NCI-H1092 treated with DMSO at 0.1 percent for 48 hours (cell line): ENCODE measurements at places on chromosomes 5 and 9.

DNA sequence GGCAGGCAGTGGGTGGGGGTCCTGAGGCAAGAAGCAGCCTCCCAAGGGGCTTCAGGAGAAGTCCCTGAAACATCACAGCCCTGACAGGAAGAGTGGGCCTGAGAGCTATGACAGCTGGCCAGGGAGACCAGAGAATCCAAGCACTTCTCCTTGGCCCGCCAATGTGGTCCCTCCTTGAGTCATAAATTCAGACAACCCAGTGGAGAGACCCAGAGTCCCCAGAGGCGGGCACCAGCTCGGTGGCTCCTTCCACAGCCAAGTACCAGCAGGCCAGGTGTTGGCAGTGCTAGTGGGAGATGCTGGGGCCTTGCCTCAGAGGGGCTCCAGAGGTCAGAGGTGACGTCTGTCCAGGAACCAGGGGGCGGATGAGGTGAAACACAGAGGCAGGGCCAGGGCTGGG, 1.6 kb upstream of the DOK3 start:
- DNase-seq = no peak

- no peak for DNase-seq
These were observed 216.6 kb downstream of the DENND1A start for GRCh38 chr9:123713282-123713681.

DNA sequence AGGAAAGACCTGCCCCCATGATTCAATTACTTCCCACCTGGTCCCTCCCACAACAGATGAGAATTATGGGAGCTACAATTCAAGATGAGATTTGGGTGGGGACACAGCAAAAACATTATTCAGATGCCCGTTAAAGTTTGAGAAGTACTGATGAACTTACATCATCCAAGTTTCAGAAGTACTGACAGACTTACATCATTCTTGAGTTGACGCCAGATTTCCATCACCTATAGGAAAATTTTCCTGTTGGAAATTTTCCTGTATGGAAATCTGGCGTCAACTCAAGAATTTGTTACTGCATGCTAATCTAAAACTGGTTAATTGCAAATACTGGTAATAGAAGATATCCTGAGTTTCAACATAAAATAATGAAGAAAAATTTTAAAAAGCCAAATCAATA, 975.9 kb downstream of the MAT2B start:
- DNase-seq = no peak

- DNase-seq = no peak
These were observed 8.5 kb upstream of the TNFSF8 start for GRCh38 chr9:114938687-114939575.

GRCh38 chr5:160317434-160317833, 5.1 kb upstream of the CCNJL start:
- no peak for DNase-seq

GRCh38 chr9:122657527-122657926, at the start of gene OR1B1:
Gene OR1B1 (minus strand): TSS chr9:122657627.
- DNase-seq = no peak

GRCh38 chr9:69325409-69326212, 596 bp downstream of the ENTREP1 start:
- DNase-seq = peak; percentile 21

GRCh38 chr9:82130331-82131042, 141.9 kb downstream of the SPATA31D1 start:
- DNase-seq = no peak

GRCh38 chr5:113512341-113512740, 1.2 kb upstream of the YTHDC2 start:
- DNase-seq = no peak

- DNase-seq = peak; percentile 13
These were observed 1254.5 kb upstream of the NUDT12 start for GRCh38 chr5:104817127-104817526.

DNA sequence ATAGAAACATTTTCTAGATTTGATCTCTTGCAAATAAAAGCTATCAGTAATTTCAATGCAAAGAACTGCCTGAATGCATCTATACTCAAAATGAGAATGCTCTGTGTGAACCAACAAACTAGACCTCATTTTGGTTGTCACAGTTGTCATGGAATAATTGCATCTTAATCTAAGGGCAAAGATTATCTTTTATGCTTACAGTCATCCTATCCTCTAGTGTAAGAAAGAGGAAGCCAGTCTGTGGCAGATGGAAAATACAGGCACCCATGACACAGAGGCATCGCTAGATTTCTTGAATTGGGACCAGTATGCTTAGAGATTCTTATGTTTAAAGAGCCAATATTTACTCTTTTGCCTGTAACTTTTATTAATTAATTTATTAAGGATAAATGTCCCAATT, 95.0 kb downstream of the MACIR start:
- DNase-seq = no peak
